ENCODE measurements at places on chromosomes 12 and 14.

- no peak for DNase-seq
These were observed 173.2 kb upstream of the MYL2 start for GRCh38 chr12:111093428-111094142.

GRCh38 chr14:89369656-89370055 is 47.4 kb downstream of the FOXN3 start:
- DNase-seq = no peak

- peak; percentile 8 for DNase-seq
These were observed 135.8 kb downstream of the INSM2 start for GRCh38 chr14:35669782-35670181.

DNA sequence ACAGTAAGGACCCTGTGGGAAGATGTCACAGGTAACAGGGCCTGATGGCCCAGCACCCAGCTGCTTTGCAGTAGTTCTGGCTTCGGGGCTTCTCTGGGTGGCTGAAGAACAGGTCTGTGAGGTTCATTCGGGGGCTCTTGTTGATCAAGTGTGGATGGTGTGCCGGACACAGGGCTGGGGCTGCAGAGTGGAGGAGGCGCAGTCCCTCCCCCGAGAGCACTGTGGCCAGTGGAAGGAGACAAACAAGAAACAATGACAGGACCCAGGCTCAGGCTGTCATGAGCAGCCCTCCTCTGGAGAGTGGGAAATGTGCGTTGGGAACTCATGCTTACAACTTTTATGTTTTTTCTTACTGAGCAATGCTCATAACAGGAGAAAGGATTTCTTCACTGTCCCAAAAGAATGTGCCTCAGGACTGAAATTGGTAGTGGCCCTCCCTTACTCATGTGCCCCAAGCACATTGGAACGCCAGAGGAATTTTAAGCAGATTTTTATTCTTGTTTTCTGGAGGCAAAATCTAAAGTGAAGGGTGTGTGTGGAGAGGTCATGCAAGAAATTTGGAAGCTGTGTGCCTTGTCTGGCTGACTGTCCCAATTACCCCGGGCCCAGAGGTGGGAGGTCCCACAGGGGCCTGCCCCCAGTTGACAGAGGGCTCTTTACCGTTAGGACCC is 233.8 kb downstream of the CACNA1C start:
- DNase-seq = no peak

DNA sequence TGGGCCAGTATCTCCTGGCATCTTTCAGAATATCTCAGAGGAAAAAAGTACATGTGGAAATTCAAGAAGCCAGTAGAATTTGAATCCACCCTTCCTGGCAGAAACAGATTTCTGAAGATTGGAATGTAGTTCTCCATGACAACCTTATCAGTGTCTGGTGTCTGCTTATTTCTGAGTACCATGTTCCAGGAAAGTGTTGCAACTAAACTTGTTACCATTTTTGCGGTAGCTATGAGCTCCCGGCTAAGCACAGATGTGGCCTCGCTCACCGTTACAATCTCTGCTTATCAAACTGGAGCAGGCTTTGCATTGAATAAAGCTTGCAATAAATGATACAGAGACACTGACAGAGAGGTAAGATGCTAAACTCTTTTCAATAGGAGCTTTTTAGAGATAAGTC is 13.0 kb upstream of the ITPR2 start:
- DNase-seq = no peak

- DNase-seq = no peak
These were observed 260.1 kb upstream of the OR4E1 start for GRCh38 chr14:21933681-21934080.

Measured in NCI-H146 (cell line).